AG20443 (cell line): ENCODE measurements at places on chromosomes 6 and 20.
A peak's percentile ranks its signal among the peaks of the same experiment; 100 is the strongest.

GRCh38 chr20:52621401-52621800 is 350.8 kb upstream of the TSHZ2 start:
- DNase-seq, result no peak

GRCh38 chr6:5455142-5455541 is 193.8 kb downstream of the FARS2 start:
- DNase-seq, result no peak

DNA sequence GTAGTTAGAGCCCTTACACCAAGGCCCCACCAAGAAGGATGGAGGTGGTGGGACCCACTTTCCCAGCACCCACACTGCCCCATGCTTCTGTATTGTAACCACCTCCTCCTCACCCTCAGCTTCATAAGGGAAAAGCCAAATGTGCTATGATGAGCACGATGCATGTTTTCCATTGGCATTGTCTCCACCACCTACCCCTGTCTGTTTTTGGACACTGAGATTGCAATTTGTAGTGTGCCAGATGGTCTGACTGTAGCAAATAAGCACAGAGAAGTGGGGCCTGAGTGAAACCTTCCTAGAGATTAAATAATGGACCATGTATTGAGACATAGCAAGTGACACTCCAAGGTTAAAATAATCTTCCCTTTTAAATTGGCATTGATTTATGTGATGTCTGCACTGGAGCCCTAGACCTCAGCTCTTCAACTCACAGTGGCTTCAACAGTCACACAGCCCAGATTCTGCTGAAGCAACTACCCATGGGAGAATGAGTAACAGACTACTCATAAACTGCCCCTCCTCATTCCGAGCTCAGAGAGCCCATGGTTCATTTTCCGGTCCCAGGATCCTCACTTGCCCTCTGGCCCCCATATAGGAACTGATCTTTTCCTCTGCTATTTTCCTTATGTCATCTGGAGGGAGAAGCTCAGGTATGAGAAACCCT is 177.9 kb downstream of the COL9A1 start:
- DNase-seq, result peak; percentile 70

- no peak for DNase-seq
These were observed 106.6 kb downstream of the RNASET2 start for GRCh38 chr6:166849749-166850183.

DNA sequence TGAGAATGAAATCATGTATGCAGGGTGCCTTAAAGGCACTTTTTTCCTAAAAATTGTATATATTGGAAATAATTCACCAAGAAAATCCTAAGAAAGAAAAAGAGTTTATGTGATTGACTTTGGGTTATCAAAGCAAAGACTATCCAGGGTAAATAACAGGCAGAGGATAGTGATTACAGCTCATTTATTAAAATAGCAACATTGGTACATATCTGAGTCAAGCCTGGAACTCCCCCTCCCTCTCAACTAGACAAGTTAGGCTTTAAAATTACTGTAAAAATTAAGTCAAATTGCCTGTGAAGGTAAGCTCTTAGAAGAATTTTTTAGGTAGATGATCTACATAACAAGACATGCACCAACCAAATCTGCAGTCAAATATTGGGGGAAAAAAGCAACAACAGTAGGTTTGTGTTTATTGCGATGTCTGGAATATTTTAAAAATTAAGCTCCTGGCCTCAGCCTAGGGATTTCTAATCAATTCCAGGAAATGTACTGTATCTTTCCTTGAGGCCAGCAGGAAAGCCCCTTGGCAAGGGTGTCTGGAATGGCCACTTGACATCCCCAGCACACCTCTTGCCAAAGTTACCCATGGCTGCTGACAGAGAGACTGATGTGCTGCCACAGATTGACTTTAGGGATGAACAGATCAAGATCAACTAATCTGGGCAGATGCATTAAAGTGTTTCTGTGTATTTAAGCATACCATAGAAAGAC is 31.2 kb upstream of the HBS1L start:
- DNase-seq, result no peak

- no peak for DNase-seq
These were observed 22.6 kb downstream of the GNL1 start for GRCh38 chr6:30533460-30534294.

DNA sequence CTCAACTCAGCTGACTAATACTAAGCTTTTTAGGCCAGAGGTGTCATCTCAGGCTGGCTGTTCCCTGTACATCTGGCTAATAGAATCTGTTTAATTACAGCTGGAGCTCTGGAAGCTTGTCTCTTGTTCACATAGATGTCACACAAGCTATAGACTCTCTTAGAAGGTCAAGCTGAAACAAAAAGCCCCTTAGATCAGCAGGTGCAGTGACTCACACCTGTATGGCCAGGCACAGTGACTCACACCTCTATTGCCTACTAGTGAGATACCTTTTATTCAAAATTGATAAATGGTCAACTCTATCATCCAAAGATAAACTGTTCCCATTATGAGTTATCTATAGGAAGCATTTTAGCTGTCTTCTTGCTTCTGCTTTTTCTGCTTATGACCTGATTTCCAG is 29.9 kb upstream of the MTHFD1L start:
- DNase-seq, result no peak

DNA sequence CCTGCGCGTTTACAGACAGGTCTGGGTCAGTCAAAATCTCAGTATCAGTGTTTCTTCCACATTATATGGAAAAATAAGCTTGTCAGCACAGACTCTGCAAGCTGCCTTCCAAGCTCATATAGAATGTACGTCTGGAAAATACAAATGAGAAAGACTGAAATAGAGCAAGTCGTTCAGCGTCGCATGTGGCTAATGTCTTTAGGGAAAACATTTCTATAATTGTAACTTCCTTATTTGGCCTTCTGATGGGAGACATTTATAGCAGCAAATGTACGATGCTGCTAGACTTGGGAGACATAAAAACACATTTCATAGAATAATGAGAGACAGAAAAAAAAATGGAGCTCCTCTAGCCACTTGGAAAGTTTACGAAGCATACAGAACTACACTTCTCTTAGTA is 122.2 kb downstream of the KIF16B start:
- DNase-seq, result no peak

GRCh38 chr6:89787660-89788328 is 31.8 kb downstream of the MDN1 start:
- no peak for DNase-seq

DNA sequence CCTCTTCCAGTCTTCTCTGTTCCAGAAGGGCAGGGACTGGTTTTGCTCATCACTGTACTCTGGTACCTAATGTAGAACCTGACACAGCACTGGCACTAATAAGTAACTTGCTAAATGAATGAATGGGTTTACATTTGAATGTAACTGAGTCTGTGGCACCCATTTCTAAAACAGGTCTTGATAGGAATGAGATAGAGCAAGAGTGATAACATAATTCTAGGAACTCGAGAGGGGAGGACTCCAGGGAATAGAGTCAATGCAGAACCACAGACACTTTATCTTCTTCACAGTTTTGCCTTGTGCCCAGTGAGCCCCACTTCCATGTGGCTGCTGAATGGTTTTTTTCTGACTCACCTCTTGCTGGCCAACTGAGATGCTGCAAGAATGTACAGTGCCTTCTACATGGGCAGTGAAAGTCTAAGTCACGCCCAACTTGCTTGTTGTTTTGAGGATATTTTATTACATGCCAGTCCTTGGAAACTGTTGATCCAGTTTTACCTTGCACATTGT is 61.1 kb downstream of the TBC1D7 start:
- peak; percentile 49 for DNase-seq

DNA sequence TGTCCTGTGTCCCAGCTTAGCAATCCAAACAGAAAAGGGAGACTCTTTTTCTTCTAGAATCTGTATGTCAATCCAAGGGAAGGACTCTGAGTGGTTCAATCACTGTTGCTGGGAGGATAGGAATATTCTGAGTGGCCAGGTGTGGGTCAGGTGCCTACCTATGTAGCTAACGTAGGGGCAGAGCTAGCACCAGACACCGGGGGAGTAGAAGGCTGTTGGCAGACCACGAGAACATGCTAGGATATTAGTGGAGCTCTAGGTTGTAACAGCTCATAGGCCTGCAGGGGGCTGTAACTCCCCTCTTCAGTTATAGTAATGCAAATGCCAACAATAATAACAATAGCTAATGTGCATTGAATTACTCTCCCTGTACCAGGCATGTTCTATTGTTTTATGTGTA is 39.8 kb upstream of the EPB41L1 start:
- no peak for DNase-seq

DNA sequence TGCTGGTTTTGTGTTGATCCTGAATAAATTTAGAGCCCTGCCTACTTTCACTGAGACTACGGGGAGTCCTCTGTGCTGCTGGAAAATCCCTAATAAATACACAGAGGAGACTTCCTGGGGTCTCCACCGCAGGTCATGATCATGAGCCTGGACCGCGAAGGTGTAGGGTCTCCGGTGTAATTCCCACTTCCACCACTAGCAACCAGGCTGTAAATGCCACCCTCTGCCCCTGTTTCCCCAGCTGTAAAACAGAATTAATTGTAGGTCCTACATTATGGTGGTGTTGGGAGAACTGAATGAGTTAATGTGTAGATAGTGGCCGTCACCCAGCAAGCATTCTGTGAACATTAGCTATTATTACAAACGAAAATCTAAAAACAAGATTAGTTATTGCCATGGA is 191.6 kb upstream of the THBS2 start:
- DNase-seq, result no peak

GRCh38 chr6:79946272-79947190 is 822 bp downstream of the ELOVL4 start:
- DNase-seq, result peak; percentile 55

DNA sequence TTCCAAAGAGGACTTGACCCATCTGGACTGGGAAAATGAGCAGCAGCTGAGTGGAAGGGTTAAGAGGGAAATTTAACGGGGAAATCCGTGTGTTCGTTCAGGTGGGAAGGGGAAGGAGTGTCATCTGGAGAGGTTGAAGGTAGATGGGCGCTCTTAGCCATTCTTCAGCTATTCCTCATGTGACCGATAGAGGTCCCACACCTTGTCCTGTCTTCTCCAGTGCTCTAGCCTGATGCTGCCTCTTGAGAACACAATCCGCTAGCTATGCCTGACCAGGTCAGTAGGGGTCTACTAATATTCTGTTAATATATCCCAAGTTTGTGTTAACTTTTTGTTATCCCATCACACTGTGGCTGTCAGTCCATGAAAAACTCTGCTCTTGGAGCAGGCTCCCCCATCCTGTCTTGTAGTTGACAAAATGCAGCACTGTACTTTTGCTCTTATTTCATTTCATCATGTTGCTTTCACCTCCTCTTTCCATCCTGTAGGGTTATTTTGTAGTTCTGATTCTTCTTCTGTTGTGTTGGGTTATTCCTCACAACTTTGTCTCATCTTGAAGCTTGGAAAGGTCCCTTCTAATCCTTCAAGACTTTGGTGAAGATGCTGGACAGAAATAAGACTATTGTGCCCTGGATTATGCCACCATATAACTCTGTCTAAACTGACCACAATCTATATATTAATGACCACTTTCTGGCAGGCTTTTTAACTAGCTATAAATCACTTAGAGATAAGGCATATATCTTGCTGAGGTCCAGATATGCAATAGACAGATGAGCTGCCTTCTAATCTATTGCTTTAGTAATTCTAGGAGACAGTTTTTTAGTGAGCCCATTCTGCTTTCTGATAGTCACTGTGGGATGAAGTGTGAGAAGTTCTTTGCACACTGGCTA is 123.4 kb upstream of the SUPT3H start:
- DNase-seq, result no peak

DNA sequence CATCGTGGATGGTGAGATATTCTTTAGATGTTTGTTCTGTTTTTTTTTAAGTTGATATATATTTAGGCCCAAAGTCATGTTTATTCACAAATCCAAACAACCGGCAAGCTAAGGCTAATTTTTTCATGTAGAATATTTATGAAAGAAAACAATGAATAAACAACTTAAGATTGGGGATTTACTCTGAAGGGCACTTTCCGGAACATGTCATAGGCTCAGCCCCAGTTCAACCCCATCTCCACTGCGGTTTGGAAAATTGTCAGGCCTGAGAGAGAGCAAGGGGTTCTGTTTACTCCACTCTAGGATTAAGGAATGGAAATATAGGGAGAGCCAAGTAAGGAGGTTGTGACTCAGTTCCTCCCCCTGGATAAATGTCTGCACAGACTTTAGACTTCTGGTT is 18.3 kb downstream of the RPS6KA2 start:
- DNase-seq, result no peak

GRCh38 chr6:10531503-10531902 is 10.4 kb downstream of the GCNT2 start:
- no peak for DNase-seq

DNA sequence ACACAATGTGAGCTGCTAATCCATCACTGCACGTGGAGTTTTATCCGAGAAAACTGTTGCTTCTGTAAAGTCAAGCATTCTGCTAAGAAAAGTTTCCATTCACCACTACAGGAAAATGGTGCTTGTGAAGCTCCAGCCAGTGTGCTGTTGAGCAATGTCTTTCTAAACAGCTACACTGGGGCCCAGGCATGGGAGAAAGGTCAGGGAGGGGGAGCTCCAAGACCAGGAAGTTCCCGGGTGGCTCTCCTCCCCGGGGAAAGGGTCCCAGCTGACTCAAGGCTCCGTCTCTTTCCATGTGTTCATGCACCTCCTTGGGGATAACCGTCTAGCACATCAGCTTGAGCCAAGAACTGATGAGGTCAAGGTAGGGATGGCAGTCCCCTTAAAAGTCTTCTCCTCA is 20.5 kb downstream of the RPP40 start:
- no peak for DNase-seq

DNA sequence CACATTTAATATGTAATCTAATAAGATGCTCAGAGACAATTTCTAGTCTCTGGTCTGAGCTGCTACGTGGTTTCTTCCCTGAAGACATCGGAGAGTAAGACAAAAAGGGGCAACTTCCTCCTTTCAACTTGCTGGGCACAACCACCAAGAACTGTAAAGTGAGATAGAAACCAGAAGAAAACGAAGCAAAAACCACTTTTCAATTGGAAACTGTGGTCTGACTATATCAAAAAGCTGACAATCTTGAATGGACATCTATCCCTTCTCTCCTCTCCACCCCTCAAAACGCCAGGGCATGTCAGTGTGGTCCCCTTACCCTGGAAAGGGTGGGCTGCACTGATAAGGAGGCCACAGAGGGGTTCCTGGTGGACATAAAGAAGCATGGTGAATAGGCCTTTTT is 269.1 kb downstream of the CD83 start:
- DNase-seq, result no peak
